ENCODE measurements at places on chromosomes 3 and 15.

DNA sequence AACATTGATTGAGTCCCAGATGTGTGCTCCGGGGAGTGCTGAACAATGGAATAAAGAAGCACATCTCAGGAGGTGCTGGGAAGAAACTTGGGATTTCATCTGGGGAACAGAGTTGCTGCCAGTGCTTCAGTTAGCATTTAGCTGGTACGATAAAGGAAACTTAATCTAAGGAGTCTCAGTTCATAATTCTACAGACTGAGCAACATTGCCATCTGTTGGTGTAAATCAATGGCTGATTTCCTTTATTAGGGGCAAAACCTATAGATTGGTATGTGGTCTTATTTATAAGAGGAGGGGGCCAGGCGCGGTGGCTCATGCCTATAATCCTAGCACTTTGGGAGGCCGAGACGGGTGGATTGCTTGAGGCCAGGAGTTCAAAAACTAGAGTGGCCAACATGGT lies 8.9 kb downstream of the MKRN2OS start:
- no peak for DNase-seq

- no peak for DNase-seq
These were observed 360.1 kb downstream of the SHQ1 start for GRCh38 chr3:72487946-72488737.

DNA sequence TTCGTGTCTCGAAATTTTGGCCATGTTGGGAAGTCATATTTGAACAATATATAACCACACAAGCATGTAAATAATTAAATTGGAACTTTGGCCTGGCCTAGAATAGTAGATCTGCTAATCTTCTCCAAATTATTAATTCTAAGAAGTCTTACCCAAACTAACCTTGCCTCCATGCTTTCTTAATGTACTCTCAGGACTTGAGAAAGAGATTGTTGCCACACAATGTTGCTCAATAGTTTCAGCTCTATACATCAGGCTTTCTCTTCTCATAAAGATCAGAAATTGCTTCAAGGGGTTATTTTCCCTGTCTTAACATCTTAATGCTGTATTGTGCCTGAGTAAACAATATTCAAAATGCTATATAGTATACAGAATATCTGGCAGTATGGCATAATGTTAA lies 202.7 kb upstream of the LRIG1 start:
- DNase-seq: no peak

DNA sequence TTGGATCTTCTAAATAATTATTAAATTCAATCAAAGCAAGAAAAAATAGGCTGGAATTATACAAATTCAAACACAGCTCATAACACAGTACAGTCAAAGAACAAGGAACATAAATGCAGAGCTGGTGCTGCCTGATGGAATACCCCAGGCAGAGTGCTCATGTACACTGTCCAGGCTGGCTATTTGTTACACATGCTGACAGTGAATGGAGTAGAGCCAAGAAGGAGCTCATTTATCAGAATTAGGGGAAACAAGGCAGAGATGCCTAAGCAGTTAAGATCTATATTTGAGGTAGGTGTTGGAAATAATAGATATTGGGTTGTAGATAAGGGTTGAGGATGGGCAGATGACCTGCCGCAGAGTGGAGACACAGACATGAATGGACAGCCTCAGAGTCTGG lies 788.2 kb upstream of the ARPP21 start:
- DNase-seq: no peak

GRCh38 chr15:58401276-58401675 lies 30.5 kb upstream of the LIPC start:
- no peak for DNase-seq

GRCh38 chr3:152959307-152959706 lies 124.4 kb downstream of the P2RY1 start:
- no peak for DNase-seq

DNA sequence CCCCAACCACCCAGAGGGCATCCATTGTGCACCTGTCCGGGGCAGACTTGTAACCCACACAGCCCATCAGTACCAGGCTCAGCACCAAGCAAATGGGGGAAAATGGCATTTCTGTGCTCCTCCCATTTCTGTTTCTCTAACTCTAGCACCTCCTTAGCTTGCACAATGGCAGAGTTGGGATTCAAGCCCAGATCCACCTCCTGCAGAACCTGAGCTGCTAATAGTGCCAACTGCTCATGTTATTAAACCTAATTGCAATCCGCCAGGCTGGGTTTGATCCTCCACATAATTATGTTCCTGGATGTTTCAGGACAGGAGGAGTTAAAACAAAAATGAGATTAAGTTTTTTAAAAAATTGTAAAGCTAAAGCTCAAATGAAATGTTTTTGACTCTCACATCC lies 235.0 kb downstream of the OCA2 start:
- no peak for DNase-seq

- no peak for DNase-seq
These were observed 622 bp upstream of the ZNF589 start for GRCh38 chr3:48240000-48240963.

GRCh38 chr3:134338516-134339261 lies 35.6 kb downstream of the AMOTL2 start:
- no peak for DNase-seq

GRCh38 chr3:51943451-51944391 lies 1.6 kb downstream of the PARP3 start:
- DNase-seq: no peak

- no peak for DNase-seq
These were observed 89.8 kb upstream of the CACNA2D3 start for GRCh38 chr3:54032598-54032997.

DNA sequence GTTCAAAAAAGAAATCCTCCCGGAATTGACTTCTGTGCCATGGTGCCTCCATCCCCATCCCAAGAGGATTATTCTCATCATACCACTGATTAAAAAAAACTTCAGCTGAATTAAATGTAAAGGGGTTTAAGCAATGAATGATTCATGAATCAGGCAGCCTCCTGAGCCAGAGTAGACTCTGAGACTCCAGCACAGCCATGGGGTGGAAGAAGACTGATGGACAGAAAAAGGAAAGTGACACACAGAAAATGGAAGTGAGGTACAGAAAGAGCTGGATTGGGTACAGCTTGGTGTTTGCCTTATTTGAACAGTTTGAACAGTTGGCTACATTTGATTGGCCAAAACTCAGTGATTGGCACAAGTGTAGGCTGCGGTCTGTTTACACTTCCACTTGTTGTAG lies 224.8 kb upstream of the ATP10A start:
- DNase-seq: no peak

DNA sequence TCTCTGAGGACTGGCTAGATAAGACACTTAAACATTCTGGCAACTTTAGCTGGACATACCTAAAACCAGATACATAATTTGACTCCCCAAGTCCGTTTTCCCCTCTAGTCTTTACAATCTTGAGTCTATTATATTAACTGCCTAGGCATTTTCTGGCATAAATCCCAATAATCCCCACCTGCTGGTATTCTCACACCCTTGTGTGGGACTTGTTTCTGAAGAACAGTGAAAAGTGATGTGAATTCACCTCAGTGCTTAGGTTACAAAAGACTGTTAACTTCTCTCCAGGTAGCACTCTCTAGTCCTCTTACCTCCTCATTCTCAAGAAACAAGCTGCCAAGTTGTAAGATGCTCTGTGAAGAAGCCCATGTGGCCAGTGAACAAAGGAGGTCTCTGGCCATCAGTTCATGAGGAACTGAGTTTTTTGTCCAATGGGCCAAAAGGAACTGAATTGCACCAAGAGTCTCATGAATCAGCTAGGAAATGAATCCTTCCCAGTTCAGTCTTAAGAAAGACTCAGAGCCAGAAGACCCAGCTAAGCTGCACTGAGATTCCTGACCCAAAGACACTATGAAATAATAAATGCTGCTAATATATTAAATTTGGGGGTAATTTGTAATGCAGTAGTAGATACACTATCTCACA lies 4.1 kb downstream of the OSBPL11 start:
- no peak for DNase-seq

- no peak for DNase-seq
These were observed 25.1 kb upstream of the CDCP1 start for GRCh38 chr3:45171283-45171682.

DNA sequence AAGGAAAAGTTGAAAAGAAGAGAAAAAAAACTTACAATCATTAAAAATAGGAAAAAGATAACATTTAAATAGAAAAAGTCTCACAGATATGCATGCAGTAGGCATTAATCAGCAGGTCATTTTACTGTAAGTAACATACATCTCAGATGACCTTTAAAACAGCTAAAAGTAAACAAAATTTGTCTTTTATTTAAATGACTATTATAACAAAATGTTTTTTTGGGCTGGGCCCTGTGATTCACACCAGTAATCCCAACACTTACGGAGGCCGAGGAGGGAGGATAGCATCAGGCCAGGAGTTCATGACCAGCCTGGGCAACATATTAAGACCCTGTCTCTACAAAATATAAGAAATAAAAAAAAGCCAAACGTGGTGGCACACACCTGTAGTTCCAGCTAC lies 14.7 kb downstream of the IQGAP1 start:
- no peak for DNase-seq

- DNase-seq: no peak
These were observed 13.8 kb downstream of the THBS1 start for GRCh38 chr15:39594446-39595337.

DNA sequence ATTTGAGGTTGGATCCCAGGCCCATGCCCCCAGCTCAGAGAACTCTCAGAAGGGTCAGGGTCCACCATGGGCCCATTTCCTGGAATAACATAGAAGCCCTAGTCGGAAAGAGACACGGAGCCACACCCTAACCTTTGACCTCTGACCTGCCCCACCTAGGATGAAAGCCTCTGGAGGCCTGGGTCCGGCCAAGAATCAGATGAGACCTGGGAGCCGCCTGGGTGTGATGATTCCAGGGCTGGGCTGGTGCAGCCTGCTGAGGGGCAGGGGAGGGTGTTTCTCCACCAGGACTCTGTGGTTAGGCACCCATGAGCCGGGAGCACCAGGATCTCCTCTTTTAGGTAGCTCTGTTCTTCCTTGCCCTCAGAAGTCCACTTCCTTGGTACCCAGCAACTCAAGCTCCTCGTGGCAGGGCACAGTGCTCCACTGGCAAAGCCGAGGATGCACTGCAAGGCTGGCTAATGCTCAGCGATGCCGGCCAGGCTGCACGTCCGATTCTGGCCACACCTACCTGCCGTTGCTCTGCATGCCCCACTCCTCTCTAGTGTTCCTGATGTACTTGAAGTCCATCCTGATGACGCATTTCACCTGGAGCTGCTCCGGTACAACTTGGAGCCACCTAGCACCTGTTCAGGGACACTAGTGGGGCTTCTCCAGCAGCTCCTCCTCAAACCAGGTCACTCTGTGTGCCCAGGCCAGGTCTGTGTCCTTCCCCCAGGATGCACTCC lies 57.4 kb downstream of the ZNF445 start:
- DNase-seq: no peak

- DNase-seq: no peak
These were observed 15.2 kb downstream of the RAB11A start for GRCh38 chr15:65884511-65884910.

DNA sequence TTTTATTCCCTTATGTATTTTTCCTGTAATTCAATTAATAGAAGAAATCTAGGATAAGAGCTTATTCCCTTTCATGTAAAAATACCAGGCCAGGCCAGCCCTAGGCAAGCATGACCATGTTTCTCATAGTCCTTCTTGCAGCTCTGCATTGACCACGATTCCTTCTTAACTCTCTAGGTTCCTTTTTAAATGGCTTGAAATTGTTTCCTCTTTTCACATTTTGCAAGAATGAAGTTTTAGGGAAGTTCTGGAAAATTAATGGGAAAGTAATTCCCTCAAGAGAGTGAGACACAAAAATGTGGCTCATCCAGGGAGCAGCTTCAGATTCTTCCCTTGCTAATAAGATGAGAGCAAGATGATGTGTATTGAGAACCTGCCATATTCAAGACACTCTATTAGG lies 116.5 kb upstream of the FGF7 start:
- DNase-seq: no peak

DNA sequence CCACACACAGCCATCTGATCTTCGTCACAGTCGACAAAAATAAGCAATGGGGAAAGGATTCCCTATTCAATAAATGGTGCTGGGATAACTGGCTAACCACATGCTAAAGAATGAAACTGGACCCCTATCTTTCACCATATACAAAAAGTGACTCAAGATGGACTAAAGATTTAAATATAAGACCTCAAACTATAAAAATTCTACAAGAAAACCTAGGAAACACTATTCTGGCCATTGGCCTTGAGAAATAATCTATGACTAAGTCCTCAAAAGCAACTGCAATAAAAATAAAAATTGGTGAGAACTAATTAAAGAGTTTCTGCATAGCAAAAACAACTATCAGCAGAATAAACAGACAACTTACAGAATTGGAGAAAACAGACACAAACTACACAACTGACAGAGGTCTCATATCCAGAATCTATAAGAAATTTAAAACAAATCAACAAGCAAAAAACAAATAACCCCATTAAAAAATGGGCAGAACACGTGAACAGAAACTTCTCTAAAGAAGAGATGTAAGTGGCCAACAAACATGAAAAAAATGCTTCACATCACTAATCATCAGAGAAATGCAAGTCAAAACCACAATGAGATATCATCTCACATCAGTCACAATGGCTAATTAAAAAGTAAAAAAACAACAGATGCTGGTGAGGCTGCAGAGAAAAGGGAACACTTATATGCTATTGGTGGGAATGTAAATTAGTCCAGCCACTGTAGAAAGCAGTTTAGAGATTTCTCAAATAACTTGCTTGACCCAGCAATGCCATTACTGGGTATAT lies 104.0 kb downstream of the NR1I2 start:
- DNase-seq: no peak

DNA sequence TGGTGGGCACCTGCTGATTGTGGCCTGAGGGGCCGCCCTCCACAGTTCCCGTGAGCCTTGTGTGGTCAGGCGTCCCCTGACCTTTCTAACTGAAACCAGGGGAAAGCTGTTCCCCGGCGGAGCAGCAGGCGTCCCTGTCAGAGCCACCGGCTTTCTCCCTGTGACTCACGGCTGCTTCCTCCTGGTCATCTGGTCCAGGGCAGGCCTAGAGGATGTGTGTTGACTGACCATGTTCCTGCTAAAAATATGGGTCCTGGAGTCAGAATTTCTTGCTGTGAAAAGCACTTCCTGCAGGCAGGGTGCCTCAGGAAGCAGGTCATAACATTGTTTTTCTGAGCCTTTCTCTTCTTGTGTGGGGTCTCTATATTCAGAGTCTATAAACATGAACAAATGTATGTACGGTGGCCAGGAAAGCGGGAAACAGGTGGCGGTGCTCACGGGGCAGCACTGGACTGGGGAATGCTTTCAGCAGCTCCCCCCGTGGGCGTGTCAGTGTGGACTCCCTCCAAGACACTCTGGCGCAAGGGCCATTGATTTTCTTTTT lies 38.4 kb upstream of the CGNL1 start:
- peak; percentile 71 for DNase-seq

DNA sequence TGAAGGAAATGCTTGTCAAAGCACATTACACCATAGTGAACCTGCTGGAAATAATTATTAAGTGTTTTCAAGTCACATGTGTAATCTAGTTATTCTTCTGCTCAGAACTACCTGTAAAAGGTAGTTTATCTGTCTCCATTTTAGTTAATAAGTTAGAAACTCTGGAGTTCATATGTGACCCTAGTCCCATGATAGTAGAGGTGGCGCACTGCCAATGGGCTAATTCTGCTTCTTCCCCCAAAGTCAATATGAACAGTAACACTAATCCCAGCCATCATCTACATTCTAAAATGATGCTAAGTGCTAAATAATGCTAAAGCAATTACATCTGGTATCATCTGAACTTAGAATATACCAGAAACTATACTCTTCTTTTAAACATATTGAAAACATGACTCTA lies 361.0 kb upstream of the NECTIN3 start:
- no peak for DNase-seq

GRCh38 chr3:174336784-174337183 lies 522.4 kb upstream of the NAALADL2 start:
- DNase-seq: no peak

GRCh38 chr15:75727851-75728715 lies 15.4 kb upstream of the CSPG4 start:
- DNase-seq: peak; percentile 65

Measured in mucosa of gallbladder (tissue), 1 donor.